ENCODE measurements at places on chromosomes 1 and 21. TPM values are rescaled to one million over a fixed set of nuclear protein-coding genes. Genes with fewer than 3 reads are reported as not detected.
A peak's percentile ranks its signal among the peaks of the same experiment; 100 is the strongest.

DNA sequence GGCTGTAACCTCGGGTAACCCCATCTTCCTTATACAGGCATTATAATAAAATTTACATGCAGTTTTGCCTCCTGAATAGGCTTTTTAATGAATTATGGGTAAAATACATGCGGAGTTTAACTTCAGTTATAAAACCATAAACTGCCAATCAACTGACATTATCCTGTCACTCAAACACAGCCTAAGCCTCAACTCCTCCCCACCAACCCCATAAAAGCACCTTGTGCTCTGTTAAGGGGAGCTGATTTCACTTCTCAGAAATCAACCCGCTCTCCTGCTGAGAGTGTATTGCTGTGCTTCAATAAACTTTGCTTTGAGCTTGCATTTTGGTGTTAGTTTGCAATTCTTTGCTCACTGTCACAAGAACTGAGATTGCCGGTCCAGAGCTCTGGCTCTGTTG is 1812.2 kb downstream of the BRINP3 start:
- H3K36me3 ChIP-seq: no peaks in the 10 kb centered on the region
- no peaks in the 10 kb centered on the region for H3K27me3 ChIP-seq
- H3K27ac ChIP-seq: no peak overlapping the region
- H3K4me1 ChIP-seq: no peaks in the 10 kb centered on the region

DNA sequence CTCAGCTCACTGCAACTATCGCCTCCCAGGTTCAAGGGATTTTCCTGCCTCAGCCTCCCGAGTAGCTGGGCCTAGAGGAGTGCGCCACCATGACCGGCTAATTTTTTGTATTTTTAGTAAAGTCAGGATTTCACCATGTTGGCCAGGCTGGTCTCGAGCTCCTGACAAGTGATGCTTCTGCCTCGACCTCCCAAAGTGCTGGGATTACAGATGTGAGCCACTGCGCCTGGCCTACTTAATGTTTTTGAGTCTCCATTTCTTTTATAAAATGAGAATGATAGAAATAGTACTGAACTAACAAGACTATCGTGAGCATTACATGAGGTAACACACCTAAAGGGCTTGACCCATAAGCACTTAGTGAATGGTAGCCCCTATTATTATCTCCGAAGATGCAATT is 21.4 kb downstream of the NUAK2 start:
- no peaks in the 10 kb centered on the region for H3K27me3 ChIP-seq
- DNase-seq: no peak
- H3K27ac ChIP-seq: peak overlapping the region; percentile 41
- H3K4me3 ChIP-seq: no peak overlapping the region
- H3K36me3 ChIP-seq: peaks cover 21% of the 10 kb centered on the region

- H3K4me3 ChIP-seq: no peak overlapping the region
- no peak for DNase-seq
- no peak overlapping the region for H3K27ac ChIP-seq
- H3K4me1 ChIP-seq: no peaks in the 10 kb centered on the region
These were observed 93.9 kb downstream of the NR5A2 start for GRCh38 chr1:200121421-200121820.

- H3K27ac ChIP-seq: no peak overlapping the region
- H3K4me1 ChIP-seq: no peaks in the 10 kb centered on the region
- H3K36me3 ChIP-seq: no peaks in the 10 kb centered on the region
- H3K27me3 ChIP-seq: no peaks in the 10 kb centered on the region
- no peak for DNase-seq
These were observed 129.9 kb upstream of the KCNK2 start for GRCh38 chr1:214952648-214953047.

DNA sequence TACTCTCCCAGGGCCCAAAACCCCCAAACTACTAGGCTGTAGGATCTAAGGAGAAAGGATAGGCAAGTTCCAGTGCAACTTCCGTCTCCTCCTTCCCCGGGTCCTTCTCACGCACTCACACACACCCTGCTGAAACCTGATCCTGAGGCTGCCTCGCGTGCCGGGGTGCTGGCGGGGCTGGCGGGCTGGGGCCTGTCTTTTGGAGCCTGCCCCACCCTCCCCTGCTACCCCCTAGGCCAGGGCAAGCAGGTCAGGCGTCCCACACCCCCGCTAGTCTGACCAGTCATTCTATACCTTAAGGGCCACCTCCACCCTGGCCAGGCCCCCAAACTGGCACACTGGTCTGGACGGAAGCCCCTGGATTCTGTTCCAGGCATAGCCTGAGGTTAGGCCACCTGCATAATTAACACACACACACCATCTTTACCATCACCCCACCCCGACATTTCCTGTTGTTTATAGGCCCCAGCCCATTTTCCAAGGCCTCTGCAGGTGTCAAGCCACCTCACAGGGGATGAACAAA is 48.3 kb upstream of the ARTN start:
- no peak overlapping the region for H3K4me3 ChIP-seq
- H3K36me3 ChIP-seq: no peaks in the 10 kb centered on the region
- DNase-seq: peak; percentile 51
- no peak overlapping the region for H3K27ac ChIP-seq
- H3K27me3 ChIP-seq: no peaks in the 10 kb centered on the region

VAV3 gene
- 87.5 TPM for total RNA-seq

OR10Z1 gene
- not detected for total RNA-seq

GRCh38 chr1:51969038-51969705 is 21.3 kb downstream of the RAB3B start:
- H3K27me3 ChIP-seq: no peaks in the 10 kb centered on the region
- no peak overlapping the region for H3K4me3 ChIP-seq
- H3K27ac ChIP-seq: no peak overlapping the region
- H3K4me1 ChIP-seq: no peaks in the 10 kb centered on the region

OLFM3 gene
- total RNA-seq: 0.41 TPM

DNA sequence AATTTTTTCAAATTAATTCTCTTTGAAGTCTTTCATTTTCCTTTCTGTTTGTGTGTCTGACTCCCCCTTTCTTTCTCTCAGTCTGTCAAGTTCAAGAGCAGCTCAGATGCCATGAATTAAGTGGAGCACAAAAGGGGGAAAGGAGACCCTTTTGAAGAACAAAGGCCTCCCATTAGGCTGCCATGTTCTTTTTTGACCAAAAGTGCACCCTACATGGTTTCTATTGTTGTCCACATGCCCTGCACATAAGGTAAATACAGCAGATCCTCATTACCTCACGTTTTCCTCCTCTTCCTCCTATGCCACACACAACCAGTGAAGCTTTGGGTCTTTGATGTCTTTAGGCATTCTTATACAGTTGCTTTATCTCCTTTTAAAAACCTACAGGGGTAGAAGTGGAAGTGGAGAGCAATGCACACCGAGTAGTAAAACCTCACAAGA is 47.7 kb downstream of the POU2F1 start:
- no peak for DNase-seq
- H3K27ac ChIP-seq: no peak overlapping the region
- no peaks in the 10 kb centered on the region for H3K36me3 ChIP-seq
- H3K27me3 ChIP-seq: no peaks in the 10 kb centered on the region
- no peak overlapping the region for H3K4me3 ChIP-seq

GRCh38 chr1:32666901-32667566 is 16.0 kb downstream of the RBBP4 start:
- no peak overlapping the region for H3K27ac ChIP-seq
- no peak overlapping the region for H3K4me3 ChIP-seq
- no peaks in the 10 kb centered on the region for H3K27me3 ChIP-seq
- DNase-seq: peak; percentile 7
- no peaks in the 10 kb centered on the region for H3K4me1 ChIP-seq

GRCh38 chr1:224639426-224639975 is 23.4 kb downstream of the CNIH3 start:
- H3K36me3 ChIP-seq: no peaks in the 10 kb centered on the region
- no peak overlapping the region for H3K27ac ChIP-seq
- no peaks in the 10 kb centered on the region for H3K4me1 ChIP-seq
- no peaks in the 10 kb centered on the region for H3K27me3 ChIP-seq
- no peak for DNase-seq

DNA sequence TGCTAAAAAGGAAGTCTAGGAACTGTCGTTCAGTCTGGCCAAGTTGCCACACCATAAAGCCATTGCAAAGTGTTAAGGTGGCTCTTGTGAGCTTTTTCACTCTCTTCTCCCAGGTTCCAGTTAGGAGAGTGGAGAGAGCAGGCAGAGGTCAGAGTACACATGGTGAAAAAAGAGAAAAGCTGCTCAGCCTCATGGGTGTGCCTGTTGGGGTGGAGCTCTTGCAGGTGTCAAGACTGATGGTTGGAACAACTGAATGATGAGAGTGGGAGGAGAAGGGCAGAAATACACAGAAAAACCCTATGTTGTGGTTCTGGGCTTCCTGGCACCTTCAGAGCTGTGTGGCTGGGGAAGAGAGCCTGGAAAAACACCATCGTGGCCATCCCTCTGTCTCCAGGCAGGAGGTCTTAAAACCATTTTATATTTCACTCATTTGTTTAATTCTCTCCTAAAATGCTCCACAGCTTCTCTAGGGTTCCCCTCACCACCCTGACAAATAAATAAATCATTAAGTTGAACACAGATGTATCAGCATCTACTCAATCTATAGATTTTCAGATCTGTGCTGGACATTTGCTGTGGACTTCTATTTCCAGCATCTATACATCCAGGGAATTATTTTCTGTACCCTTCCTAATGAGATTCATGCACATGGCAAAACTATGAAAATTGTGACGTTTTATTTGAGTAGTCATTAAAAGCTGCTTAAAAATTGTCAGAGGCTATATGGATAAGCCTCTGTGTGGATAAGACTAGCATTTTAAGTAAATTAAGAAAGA is 17.5 kb downstream of the UBASH3A start:
- H3K4me3 ChIP-seq: no peak overlapping the region
- H3K27ac ChIP-seq: no peak overlapping the region
- H3K36me3 ChIP-seq: no peaks in the 10 kb centered on the region
- DNase-seq: no peak
- no peaks in the 10 kb centered on the region for H3K27me3 ChIP-seq

- H3K27ac ChIP-seq: no peak overlapping the region
- no peak overlapping the region for H3K4me3 ChIP-seq
- no peaks in the 10 kb centered on the region for H3K36me3 ChIP-seq
- no peaks in the 10 kb centered on the region for H3K4me1 ChIP-seq
- peak; percentile 13 for DNase-seq
These were observed 139.0 kb downstream of the SDCCAG8 start for GRCh38 chr1:243394601-243395464.

GRCh38 chr1:115771094-115771846 is 2.8 kb upstream of the CASQ2 start:
- H3K4me3 ChIP-seq: peak overlapping the region; percentile 6
- no peaks in the 10 kb centered on the region for H3K4me1 ChIP-seq
- H3K36me3 ChIP-seq: no peaks in the 10 kb centered on the region
- DNase-seq: peak; percentile 59

OR2L5 gene
- total RNA-seq: not detected

- no peak for DNase-seq
- H3K4me1 ChIP-seq: no peaks in the 10 kb centered on the region
- no peak overlapping the region for H3K4me3 ChIP-seq
- no peak overlapping the region for H3K27ac ChIP-seq
- H3K27me3 ChIP-seq: no peaks in the 10 kb centered on the region
These were observed 86.2 kb downstream of the ZBTB18 start for GRCh38 chr1:244137276-244137675.

TTC22 gene
- 16.5 TPM for total RNA-seq

- no peaks in the 10 kb centered on the region for H3K27me3 ChIP-seq
- DNase-seq: no peak
- no peak overlapping the region for H3K4me3 ChIP-seq
- no peaks in the 10 kb centered on the region for H3K36me3 ChIP-seq
- H3K27ac ChIP-seq: no peak overlapping the region
These were observed 26.6 kb upstream of the LMX1A start for GRCh38 chr1:165383067-165383466.
